ENCODE measurements at places on chromosomes 6 and 20. TPM values are rescaled to one million over a fixed set of nuclear protein-coding genes. Genes with fewer than 3 reads are reported as not detected.

FAM209A gene
- polyA plus RNA-seq, result 0.30 TPM

THEMIS gene
- polyA plus RNA-seq, result 83.1 TPM

RAB32 gene
- polyA plus RNA-seq, result not detected

SSR1 gene
- polyA plus RNA-seq, result 232 TPM

ENPP4 gene
- 3.2 TPM for polyA plus RNA-seq

CRISP3 gene
- not detected for polyA plus RNA-seq

FAM229B gene
- polyA plus RNA-seq, result 3.8 TPM

PPT2 gene
- polyA plus RNA-seq, result 3.8 TPM

PCK1 gene
- not detected for polyA plus RNA-seq

SAPCD1 gene
- polyA plus RNA-seq, result not detected
